Astrocyte of the spinal cord (primary cell): ENCODE measurements at places on chromosomes 5 and 9.

DNA sequence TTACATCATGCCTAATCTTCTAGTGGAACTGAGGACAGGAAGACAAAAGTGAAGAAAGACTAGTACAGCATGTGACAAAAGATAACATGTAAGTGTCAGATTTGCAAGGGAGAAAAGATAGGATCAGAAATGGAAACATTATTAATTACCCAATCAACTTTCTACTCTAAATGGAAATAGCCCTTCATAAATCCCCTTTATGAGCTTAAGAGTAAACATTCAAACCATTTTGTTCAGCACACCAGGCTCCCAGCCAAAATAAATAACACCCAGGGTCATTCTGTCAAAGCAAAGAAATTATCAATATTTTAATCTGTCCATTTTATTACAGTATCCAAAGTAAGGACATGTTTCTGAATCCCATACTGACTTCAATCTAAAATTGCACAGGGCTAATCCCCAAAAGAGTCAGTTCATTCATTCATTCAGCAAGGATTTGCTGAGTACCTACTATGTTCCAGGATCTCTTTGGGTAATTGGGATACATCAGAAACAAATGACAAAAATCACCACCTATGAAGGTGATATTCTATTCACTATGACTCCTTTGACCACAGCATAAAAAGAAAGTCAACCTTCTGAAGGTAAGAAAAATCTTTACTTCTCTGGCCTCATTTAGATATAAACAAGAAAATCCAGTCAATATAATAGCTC is 5.3 kb downstream of the PRELID2 start:
- DNase-seq, result no peak

DNA sequence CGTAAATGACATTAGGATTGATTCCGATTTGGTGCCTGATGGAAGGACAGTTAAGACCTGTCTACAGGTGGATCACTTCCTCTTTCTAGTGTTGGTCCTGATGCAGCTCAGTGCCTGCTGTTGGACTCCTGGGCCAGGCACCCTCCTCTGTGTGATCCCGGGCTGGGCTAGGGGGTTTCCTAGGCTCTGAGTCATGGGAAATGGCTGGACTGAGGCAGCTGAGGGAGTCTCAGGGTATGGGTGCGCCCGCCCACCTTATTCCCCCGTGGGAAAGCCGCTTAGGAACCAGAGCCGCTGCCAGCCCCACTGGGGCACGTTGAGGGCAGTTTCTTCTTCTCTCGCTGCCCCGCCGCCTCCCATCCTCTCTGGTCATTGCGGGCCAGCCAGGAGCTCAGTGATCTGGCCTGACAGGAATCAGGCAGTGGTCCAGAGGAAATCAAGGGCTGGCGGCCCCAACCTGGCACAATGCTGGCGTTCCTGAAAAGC is 12.9 kb downstream of the TCF7 start:
- DNase-seq, result peak; percentile 36

GRCh38 chr9:126697330-126697729 is 83.6 kb downstream of the LMX1B start:
- no peak for DNase-seq

DNA sequence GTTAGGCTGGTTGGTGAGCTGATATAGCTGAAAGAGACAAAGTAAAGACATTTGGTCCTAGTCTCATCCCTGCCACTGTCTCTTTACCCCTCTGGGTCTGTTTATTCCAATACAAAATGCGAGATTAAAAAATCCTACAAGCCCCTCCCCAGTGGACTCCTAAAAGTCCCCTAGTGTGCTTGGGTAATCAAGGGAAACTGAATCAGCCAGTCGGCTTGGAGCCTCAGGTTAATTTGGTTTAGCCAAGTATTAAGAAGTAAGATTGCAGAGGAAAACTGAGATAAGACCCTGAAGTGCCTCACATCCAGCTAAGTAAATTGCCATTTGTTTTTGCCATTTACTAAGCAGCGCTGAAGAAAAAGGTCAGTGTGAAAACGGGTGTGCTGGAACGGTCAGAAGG is 10.4 kb downstream of the NIM1K start:
- DNase-seq, result no peak

DNA sequence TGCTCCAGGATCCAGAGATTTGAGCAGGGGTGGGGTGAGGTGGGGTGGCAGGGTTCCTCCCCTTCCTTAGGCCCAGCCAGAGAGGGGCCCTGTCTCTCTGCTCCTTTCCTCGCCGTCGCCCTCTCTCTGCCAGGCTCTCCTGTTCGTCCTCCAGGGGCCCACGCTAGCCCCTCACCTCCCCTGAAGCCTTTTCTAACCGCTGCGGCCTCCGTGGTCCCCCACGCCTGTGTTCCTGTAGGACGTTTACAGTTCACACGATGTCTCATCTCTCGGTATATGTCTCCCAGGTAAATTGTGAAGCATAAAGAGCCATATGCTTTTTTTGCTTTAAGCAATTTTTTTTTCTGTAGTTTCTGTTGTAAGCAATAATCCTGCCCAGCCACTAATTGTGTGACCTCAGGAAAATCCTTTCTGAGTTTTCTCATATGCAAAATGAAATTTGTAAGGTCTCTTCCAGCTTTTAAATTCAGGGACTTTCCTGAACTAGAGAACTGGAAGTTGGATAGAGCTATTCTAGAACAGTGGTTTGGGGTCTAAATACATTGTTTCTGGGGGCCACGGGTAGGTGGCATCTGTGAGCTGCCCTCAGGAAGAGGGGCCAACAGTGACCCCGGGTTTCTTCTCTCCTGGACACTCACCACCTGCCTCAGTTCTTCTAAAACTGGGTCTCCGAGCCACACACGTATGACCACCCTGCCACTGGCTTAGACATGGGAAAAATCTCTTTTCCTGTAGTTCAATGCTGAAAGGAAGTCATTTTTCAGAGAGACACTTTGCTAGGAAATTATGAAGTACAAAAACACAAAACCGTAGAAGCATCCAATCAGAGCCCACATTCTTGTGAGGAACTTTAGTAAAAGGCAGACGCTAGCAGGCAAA is 50.2 kb upstream of the ZNF366 start:
- no peak for DNase-seq

DNA sequence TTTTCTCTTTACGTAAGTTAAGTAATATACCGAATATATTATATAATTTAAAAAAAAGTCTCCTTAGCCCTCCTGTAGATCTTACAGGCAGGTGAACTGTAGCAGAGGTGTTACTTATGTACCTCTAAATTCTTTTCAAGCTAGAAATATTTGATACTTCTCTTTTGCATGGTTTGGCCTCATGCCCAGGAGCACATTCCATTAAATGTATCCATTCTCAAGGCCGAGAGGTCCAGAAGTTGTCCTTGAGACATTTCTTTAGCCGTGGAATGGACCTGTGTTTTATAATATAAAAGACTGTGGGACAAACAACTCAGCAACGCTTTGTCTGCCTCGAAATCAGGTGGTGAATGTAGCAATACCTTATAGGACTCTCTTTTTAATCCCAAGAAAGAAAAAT is 184.5 kb downstream of the TRIO start:
- DNase-seq, result peak; percentile 40

DNA sequence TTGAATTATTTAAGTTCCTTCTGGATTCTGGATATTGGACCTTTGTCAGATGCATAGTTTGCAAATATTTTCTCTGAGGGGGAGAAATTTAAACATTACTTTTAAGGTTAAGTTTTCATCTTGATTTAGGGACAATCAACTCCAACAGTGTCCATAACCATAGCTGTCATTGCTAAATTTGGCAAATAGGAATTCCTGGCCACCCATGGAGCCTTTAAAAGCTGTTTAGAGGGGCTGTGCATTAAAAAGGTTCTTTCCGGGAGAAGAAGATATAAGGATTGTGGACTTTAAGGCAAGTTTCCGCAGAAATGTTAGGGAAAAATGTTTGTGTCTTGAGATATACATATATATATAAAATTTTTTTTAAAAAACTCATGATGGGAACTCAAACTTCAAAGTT is 339.7 kb downstream of the ADAMTS6 start:
- no peak for DNase-seq

DNA sequence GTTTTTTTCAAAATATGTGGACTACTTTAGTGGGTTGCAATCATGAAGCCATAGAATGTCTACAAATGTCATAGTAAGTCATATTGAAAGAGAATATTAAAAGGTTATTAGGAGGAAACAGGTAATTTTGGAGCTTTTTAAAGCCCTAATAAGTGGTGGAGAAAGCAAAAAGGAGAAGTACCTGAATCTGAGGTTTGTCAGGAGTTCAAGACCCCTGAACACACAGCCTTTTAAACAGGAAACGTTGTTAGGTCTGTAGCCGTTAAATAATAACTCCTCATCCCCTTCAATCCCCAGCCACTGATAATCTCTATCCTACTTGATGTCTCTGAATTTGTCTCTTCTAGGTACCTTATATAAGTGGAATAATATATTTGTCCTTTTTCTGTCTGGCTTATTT is 51.1 kb downstream of the SPEF2 start:
- no peak for DNase-seq

DNA sequence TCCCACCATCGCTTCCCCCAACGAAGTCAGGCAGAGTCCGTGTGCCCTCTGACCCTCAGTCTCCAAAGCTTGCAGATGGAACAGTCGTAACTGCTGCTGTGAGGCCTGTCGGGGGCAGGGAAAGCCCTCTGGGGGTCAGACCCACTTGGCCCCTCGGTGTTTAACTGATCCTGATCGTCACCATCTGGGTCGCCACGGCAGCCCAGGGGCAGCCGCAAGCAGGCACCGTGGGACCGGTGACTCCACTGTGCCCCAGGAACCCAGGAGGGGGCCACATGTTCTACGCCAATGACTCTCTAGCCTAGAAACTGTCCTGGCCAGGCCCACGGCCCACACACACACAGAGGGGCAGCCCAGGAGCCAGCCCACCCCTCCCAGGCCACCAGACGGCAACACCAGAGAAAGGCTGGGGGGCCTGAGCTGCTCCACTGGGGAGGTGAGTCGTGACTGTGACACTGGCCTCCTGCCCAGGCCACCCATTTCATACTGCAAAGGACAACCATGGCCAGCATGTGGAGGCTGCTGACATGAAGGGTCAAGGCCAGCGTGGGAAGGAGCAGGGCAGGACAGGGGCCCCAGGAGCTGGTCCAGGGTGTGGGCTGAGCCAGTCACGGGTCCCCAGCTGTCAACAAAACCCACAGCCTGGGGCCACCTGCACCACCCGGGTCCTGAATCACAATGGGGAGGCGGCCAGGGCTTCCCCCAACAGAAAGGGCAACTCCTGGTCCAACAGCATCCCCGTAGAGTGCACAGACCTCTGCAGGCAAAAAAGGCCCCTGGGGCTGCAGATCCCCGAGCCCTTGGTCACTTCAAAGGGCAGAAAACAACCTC is 20.8 kb downstream of the VAV2 start:
- no peak for DNase-seq

- no peak for DNase-seq
Observed at GRCh38 chr9:137233143-137233980, 2.7 kb downstream of the SLC34A3 start.

- DNase-seq, result no peak
Observed at GRCh38 chr9:18245911-18246310, 228.0 kb upstream of the ADAMTSL1 start.

GRCh38 chr5:171728686-171729085 is 56.9 kb upstream of the SMIM23 start:
- no peak for DNase-seq

DNA sequence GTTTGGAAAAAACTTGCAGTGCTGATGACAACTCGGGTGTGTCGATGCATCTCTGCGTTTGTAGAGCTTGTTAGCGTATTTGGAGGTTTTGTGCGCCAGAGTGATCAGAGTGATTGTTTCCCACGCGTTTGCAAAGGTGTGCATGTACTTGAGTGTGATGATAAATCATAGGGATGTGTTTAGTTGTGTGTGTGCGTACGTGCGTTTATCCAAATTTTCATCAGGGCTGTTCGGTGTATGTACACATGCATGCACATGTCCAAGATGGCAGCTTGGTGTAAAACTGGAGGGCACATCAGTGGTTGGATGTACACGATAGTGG is 248 bp upstream of the C1QTNF2 start:
- DNase-seq, result no peak

DNA sequence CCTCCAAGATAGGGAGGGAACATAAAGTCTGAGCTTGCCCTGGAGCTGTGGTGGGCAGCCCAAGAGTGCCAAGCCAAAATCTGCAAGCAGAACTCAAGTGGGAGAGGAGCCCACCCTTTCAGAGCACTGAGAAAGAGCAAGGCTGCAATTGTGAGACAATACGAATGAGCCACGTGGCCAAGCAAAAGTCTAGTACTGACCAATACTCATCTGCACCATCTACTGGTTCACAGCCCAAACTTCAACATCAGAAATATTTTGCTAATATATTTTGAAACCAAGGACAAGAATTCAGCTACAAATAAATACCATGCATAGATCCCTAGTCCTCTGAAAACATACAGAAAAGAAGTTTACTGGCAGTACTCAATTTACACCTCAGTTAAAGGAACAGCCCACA is 696.2 kb upstream of the COX7C start:
- DNase-seq, result no peak

DNA sequence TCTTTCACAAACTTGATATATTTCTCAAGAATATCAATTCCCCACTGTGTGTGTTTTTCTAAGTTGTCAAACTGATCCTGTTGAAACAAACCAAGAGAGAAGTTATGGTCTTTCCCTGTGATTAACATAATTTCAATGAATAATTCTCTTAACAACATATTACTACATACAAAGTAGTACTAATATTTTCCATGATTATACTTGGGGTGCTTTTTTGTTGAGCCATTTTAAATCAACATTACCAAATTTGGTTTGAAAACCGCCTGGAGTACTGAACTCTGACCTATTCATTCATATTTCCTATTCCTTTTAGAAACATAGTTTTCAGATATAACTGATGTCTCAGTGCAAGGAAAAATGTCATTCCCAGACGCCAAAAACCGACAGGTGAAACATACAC is 48.1 kb downstream of the FNBP1 start:
- no peak for DNase-seq

DNA sequence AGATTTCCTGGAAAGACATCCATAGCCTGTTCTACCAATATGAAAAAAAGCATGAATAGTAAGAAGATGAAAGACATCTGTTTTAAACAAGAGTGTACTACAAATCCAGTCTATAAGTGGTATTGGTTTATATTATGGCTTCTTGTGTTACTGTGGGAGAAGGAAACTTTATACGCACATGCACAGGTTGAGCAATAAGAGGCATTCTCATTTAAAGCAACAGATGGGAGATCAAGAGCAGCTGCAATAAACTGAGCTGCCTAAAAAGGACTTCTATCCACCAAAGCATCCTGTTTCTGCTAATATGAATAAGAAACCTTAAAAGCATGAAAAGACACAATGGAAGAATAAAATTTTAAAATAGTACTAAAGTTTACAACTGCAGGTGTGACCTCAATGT is 8.6 kb upstream of the PCDHB1 start:
- no peak for DNase-seq

- DNase-seq, result no peak
Observed at GRCh38 chr9:21381448-21382339, 3.5 kb downstream of the IFNA2 start.

- no peak for DNase-seq
Observed at GRCh38 chr5:158923799-158924551, 175.7 kb downstream of the EBF1 start.

DNA sequence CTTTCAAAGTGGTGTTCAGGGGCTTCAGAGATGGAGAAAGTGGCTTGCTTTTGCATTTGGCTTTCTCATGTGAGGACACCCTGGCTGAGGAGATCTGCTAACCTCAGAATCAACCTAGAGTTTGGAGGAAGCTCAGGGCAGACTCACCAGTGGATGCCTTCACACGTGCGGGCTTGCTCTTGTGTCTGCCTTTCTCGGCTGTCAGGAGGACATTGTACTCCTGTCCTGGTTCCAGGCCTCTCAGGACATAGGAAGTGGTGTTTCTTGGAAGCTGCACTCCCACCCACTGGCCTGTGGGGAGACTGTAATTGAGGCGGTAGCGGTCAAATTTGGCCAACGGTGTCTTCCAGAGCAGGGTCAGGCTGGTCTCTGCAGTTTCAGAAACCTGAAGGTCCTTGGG is 44.5 kb downstream of the TNC start:
- DNase-seq, result no peak
